ENCODE measurements at places on chromosomes 2 and 18.

DNA sequence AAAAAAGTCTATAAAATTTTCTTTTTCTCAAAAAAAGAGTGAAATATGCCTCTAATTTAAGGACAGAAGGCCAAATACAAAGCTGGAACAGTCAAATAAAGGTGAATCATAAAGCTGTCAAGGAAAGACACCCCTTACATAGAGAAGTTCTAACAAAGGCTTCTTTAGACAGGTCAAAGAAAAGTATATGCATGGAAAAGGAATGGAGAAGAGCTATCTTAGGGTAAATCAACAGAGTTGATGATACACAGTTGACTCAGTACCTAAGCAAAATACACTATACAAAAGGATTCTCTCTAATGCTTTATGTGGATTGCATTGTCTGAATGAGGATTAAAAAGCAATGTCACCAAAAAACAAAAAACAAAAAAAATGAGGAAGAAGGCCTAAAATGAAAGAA, 214.8 kb downstream of the TXNL1 start:
- DNase-seq: no peak

- DNase-seq: no peak
Observed at GRCh38 chr2:59882279-59882678, 671.2 kb downstream of the BCL11A start.

DNA sequence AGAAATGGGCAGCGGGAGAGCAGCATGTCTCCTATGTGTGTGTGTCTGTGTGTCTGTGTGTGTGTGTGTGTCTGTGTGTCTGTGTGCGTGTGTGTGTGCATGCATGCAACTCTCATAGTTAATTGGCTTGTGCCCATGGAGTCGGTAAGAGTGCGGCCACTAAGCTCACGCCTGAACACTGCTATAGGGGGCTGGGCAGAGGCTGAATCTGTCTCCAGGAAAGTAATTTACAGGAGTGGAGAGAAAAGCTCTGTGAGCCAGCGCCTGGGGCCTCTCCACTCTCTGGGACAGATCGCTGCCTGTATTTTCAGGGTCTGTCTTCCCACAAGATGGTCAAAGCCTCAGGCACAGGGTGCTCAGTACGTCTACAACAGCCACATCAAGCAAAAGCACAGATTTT, 553.4 kb downstream of the TNS1 start:
- no peak for DNase-seq

DNA sequence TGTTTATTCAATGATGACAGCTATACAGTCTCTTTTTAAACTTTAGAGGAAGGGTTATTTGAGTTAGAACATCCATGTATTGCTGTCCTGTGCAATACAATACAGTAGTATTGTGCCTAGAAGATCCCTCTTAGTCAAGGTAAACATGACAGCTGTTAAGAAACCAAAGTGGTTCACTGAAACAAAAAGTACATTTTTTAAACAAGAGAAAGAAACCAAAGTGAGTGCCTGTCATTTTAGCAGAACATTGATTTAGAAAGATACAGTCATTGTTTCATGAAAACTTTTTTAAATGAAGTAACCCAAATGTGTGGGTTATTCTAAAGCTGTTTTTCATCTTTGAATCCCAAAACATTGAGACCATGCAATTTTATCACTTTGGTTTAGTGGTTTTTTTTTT, 15.5 kb downstream of the ITPRID2 start:
- DNase-seq: no peak

DNA sequence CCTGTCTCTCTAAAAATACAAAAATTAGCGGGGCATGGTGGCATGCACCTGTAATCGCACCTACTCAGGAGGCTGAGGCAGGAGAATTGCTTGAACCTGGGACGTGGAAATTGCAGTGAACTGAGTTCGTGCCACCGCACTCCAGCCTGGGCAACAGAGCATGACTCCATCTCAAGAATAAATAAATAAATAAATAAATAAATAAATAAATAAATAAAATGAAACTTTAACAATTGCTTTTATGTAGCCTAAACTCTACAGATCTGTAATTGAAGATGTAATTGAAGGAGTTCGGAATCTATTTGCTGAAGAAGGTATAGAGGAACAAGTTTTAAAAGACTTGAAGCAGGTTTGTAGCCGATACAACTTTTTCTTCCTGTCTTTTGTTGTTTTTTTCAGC, 2.9 kb downstream of the GTF2A1L start:
- no peak for DNase-seq

GRCh38 chr2:5322396-5322795, 369.8 kb upstream of the SOX11 start:
- no peak for DNase-seq

DNA sequence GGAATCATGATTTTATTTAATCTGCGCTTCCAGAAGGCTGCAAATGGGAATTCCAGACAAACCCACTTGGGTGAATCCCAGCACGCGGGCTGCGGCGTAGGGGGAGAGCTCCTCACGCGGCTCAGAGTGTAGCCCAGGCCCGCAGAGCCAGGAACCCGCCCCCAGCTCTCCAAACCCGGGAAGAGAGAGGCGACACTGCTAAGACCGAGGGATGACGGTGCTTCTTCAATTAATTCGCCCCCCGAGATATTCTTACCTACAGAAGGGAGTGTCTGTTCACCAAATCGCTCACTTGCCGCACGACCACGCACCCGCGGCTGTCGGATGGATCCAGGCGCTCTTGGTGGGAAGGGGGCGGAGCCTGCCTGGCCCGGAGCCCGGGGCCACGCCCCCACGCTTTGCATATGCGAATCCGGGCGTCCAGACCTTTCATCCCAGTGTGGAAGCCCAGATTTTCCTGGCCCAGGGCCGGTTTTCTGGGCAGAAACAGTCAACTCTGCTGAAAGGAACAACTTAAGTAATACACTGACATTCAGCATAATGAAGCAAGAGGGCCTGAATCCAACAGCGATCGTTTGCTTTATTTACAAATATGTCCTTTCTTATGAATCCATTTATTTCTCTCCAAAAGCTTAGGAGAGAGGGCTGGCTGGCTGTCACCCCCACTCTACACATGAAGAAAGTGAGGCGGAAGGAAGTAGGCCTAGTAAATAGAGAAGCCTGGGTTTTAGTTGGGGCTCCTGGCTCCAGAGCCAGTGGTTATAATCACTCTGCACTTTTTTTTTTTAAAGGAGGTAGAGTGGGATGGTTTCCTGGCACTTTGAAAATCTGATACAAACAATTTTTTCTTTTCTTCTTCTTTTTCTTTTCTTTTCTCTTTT, at the start of gene SLC19A3:
Gene SLC19A3, minus strand, starts transcription at position 342 of the 881 bp plus-strand sequence. CDS start 15,710 bp downstream, outside the sequence.
- DNase-seq: peak; percentile 47

- no peak for DNase-seq
Observed at GRCh38 chr2:128069769-128070168, 21.2 kb upstream of the UGGT1 start.

GRCh38 chr2:169366066-169366465, 3.7 kb upstream of the LRP2 start:
- DNase-seq: no peak

DNA sequence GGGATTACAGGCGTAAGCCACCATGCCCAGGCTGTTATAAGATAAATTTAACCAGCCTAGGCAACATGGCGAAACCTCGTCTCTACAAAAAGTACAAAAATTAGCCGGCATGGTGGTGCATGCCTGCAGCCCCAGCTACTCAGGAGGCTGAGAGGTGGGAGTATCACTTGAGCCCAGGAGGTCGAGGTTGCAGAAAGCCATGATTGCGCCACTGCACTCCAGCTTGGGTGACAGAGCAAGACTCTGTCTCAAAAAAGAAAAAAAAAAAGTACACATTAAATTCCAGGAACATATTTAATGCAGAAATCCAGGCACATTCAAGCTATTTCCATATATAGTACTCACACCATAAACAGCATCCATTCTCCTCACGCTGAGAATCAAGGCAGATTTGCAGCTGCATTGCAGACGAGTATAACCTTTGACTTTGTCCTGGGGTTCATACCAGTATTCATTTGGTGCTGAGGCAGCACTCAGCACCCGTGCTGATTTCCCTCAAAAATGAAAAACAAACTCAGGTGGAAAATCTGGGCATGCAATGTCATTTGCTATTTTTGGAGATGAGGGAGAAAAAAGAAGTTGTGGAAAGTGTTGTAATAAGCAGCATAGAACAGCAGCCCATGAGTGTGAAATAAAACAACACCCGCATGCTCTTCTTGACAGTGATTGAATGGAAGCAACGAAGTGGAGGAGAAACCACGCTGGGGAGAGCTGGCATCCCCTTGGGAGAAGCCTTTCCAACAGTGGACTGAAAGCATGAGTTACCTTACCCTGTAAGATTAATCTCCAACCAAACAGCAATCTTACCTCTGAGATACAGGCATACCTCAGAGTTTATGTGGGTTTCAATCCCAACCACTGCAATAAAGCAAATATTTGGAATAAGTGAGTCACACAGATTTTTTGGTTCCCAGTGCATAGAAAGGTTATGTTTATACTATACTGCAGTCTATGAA, 46.8 kb upstream of the ANXA4 start:
- no peak for DNase-seq

DNA sequence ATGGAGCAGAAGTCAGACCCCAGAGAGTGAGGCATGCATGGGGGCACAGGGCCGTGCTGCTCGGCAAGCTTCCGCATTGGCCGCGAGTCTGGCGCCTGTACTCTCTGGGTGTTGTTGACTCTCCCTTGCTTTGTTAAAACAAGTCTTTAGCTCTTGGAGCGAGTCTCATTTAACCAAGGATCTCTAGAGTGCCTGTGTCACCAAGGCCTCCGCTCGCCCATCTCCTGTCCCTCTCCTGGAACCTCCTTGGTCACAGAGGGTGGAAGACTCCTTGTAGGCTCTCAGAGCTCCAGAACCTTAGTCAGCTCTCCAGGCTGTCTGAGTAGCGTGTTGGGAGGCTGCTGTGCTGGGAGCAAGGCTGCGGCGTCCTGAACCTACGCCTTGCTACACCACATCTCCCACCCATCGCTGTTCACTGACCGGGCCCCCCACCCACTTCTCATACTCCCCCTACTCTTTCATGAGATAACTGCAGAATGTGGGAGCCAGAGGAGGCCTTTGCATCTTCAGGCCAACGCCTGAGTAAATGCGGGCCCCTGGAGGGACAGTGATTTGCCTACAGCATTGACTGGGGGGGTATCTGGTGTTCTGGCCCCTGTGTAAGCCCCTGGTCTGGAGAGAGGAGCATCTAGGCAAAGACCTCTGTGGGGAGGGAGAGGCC, 66.1 kb downstream of the CIB4 start:
- DNase-seq: no peak

GRCh38 chr2:210267698-210268097, 42.5 kb upstream of the ACADL start:
- no peak for DNase-seq

GRCh38 chr2:239310401-239311061, 90.3 kb downstream of the HDAC4 start:
- no peak for DNase-seq

DNA sequence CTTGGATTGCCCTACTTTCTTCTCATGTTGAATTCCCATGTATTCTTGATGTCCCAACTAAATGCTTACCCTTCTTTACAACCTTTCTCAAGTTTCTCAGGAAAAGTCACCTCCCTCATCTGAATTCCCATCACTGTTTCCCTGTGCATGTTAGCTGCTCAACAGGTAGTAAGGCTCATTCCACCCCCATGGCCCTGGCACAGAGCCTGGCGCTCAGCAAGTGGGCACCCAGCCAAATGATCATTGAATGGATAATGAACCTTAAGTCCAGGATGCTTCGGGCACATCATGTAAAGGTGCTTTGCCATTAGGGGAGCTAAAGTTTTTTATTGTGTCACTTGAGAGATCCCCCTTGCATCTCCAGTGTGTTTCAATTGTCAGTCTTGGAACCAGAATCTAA, 124.0 kb downstream of the PKP4 start:
- DNase-seq: no peak

DNA sequence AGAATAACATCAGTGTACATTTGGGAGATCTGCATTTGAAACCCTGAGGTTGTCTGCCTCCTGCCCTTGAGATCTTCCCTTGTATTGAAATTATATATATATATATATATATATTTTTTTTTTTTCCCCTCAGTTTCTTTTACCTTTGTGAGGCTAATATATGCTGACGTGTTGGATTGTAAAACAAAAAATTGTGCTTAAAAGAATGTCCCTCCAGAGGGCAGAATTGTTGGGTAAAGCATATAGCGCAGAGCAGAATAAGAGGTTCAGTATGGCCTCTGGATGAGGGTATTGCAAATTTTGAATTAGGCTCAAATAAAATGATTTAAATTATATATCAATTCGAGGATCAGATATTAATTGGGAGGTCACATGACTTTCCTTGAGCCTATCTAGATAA, 12.4 kb downstream of the NABP1 start:
- no peak for DNase-seq

DNA sequence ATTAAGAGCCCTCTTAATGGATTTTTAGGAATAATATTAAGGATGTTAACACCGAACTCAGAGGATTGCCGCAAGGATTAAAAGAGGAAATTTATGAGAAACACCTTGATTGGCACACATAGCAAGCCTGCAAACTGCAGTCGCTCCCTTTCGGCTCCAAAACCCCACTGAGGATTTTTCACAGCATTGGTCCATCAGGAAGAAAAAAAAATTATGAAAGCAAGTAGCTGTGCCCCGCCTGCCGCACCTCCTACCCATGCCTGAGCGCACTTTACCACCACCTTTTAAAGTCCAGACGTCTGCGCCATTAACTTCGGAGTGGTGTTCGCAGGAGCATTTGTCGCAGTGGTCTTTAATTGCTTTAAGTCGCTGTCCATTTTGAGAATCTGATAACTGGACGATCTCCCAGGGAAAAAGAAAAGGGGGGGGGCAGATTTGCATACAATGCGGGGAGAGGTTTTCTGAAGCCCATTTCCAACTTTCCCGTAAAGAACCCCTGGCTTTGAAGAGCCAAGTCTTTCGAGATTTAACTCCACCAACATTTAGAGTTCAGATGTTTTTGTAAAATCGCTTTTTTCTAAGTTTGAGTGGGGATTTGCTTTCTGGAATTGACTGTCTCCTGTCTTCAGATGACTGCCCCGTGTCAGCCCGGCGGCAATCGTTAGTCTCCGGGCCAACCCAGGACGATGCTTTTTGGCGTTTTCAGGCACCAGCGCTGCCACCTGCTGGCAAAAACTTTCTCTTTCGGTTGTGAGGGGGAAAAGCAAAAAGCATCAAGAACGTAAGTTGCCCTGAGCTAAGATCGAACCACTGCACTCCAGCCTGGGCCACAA, 913 bp upstream of the TRABD2A start:
- no peak for DNase-seq

- DNase-seq: no peak
Observed at GRCh38 chr2:160232905-160233475, 32.9 kb upstream of the ITGB6 start.

- DNase-seq: no peak
Observed at GRCh38 chr18:3179430-3180089, 40.2 kb downstream of the MYOM1 start.

DNA sequence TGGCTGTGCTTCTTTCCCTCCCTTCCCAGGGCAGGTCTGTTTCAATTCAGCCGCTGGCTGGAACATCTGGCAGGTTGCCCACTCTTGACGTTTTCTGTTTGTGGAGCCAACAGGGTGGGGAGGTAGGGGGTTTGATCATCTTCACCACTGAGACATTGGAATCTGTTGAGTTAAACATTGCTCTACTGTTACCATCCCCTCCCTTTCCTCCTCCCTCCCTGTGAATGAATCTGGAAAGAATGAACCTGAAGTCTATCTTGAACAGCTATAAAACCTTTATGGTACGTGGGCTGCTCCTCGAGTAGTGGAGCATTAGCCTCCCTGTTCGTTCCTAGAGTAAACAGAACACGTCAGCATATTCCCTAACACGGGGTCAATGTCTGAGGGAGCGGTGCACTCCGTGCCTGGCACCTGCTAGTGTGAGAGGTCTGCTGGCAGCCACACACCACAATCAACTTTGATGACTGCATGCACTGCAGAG, 249.9 kb upstream of the RBBP8 start:
- DNase-seq: no peak

Measured in cortex of kidney (tissue), 1 donor.